Cardiac fibroblast (primary cell): ENCODE measurements at places on chromosomes 5 and 9.
A peak's percentile ranks its signal among the peaks of the same experiment; 100 is the strongest.

DNA sequence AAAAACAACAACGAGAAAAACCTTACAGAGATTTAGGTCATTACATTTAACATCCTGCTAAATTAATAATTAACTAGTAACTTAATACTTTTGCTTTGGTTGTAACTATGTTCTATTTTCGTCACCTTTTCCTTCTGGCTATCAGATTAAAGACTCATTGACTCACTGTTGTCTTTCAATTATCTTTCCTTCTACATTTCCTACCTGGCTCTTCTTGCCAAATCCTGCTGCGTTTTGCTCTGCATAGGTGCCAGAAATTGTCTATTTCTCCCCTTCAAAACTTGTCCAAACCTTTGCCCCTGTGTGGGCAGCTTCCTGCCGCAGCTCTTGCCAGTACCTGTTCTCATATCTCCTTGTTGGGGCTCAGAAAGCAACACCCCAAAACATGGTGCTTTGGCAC lies 235.5 kb upstream of the ZNF608 start:
- no peak for DNase-seq

GRCh38 chr5:138471052-138471361 lies 5.7 kb downstream of the EGR1 start:
- DNase-seq = no peak

DNA sequence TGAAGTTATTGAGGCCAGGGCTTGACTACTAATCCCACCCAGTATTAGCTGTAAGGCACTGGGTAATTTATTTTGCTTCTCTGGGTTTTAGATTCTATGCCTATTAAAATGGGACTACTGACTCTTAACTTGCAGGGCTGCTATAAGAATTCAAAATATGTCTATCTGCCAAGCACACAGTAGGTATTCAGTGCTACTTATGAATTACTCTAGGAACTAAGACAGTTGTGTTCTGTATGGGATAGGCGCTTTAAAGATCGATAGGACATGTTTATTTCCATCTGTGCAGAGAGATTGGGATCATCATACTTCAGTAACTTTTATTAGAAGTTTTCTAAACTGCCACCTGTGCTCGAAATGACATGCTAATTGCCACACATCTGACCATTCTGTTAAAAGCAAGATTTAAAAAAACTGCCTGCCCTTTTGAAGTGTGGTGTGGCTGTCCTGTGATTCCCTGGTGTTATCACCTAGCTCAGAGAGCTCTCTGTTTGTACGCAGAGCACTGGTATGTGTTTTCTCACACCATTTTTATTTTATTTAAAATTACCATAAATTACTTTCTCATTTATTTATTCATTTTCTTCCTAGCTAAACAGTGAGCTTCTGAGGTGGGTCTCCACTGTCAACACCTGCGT lies 58.7 kb downstream of the FYB1 start:
- no peak for DNase-seq

GRCh38 chr9:33155393-33155792 lies 11.7 kb downstream of the B4GALT1 start:
- no peak for DNase-seq

DNA sequence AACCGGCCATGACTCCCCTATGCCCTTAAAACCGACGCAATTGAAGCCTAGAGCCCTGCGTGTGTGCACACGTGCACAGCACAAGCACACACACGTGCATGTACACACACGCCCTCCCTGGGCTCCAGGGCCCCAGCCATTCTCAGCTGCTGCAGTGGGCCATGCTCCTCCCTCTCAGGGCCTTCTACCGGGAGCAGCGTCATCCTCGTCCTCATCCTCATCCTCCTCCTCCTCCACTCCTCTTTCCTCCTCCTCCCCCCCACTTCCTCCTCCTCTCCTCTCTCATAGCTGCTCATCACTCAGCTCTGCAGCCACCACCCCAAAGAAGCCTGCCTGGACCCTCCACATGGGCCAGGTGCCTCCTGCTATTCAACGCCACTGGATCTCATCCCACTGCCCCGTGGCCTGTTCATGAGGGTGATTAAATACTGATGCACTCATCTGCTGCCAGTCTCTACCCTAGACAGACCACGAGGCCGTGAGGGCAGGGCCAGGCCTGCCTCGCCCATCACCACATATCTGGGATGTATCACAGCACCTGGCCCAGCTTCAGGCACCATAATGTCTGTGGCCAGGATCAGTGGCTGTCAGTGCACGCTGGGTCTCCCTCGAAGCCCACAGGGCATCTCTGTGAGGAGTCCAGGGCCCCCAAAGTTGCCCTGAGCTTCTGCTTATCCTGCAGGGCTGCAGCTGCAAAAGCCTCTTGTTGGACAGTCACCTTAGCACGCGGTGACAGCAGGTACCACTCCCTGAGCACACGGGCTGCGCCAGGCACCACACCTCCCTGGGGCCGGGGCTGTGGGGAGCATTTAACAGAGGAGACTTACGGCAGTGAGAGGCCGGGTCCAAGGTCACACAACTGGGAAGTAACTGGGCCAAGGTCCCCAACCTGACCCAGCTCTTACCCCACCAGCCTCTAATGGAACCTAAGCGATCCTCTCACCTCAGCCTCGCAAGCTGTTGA lies 9.8 kb downstream of the FAM78A start:
- no peak for DNase-seq

DNA sequence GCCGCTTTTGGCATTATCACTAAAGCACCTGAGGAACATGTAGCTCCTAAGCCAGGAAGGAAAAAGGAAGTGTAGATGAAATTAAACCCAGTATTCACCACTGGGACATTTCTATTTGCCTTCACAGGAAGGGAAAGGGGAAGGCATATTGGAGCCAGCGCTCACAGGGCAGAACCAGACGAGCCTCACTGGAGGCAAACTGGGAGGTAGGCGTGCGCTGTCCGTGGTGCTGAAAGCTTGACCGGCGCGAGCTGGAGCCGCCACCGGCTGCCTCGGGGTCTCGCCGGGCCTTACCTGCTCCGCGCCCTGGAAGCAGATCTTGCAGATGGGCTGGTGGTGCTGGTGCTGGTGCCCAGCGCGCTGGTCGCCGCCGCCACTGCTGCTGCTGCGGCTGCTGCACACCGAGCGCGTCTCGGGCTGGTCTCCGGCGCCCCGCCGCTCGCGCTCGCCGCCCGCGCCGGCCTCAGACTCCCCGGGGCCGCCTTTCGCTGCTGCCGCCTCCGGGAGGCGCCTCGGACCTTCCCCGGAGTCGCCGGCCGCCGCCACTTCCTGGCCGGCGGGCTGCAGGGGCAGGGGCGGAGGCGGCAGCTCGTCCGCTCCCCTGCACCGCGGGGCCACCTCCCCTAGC lies 732 bp downstream of the MARCHF11 start:
- peak; percentile 51 for DNase-seq

DNA sequence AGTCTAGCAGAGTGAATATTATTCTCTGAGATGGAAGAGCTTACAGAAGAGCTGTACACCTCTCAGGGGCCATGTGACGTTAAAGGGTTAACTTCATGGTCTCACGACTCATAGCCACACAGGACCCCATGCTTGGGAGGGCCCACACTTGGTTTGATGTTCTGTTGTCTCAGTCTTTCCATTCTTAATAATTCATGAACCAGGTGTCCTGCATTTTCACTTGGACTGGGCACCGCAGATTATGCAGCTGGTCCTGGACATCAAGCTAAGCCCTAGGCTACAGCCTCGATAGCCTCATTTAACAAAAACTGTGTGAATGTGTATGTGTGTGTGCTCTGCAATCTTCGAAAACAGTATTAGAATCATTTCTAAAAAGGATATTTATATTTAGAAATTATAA lies 323.5 kb downstream of the PLK2 start:
- no peak for DNase-seq

DNA sequence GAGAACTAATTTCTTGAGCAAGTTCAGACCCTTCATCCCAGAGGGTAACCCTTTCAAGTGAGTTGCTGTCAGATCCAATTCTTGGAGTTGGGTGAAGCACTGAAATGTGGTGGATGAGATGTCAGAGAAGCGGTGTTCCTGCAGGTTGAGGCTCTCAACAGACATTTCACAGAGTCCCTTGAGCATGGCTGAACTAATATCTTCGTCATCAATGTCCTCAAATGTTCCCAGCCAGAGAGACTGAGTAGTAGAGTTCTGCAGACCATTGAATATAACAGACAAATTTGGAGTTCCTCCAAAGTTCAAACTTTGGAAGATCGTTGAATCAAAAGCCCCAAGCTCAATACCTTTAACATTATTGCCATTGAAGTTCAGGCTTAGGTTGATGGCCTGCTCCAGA lies 12.7 kb downstream of the CD180 start:
- no peak for DNase-seq

DNA sequence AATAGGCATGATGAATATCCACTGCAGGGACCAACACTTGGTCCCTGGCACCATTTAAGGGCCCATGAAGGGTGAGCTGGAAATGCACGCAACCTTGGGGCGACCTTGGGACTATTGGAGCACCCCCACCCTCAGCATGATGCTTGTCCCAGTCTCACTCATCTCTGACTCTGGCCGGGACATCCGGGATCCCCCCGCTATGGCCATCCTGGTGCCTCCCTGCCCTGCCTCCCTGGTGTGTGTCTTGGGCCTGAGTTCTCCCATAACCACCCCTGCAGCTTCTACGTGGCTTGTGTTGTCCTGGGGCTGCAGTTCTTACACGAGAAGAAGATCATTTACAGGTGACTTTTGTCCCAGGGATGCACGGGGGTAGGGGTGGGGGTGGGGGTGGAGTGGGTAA lies 5.9 kb downstream of the ZDHHC12 start:
- no peak for DNase-seq

- no peak for DNase-seq
These were observed 90.4 kb upstream of the MVB12B start for GRCh38 chr9:126236273-126236672.

DNA sequence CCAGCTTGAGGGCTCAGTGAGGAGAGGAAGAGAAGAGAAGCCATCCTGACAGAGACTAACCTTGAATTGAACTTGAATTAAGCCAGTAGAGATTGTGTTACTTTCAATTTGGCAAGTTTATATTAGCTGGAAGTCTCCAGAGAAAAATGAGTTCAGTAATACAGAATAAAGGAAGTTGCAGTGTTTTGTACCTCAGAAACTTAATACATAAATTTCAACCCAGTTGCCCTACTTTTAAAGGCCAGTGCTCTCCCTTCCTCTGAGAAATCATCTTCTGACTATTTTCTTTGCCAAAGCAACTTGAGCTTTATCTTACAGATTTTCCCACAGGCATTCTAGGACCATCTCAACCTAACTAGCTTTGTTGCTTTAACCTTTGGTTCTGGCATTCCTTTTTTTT lies 231.0 kb upstream of the GAS1 start:
- DNase-seq = no peak

DNA sequence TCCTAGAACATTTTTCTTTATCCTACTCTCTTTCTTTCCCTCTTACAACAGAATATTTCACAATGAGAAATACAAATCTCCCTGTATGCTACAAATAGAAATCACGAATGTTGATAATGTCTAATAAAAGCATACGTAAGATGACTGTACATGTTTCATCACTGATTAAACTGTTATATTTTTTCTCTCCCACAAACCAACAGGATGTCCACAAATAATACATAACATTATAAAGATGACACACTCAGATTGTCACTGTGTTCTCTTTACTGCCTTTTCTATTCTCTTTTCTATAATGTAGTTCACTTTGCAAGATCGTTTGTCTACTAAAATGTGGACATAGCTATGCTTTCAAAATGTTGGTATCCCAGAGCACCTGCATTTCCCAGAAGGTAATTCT lies 90.7 kb upstream of the PARP8 start:
- DNase-seq = no peak

DNA sequence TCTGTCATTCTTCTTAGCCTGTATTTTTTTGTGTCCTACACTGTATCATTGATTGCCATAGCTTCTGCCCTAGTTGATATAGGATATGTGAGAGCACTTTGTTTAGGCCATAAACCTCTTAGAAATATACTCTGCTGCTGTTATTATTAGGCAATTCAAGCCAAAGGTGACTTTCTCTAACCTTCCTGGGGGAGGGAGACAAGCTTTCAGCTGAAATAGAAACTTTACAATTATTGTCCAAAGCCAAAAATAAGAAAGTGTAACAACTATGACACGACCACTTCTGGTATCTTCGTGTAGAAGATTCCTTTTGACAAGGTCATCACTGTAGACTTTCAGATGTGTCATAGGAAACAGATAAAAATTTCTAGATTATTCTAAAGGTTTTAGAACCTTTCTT lies 12.2 kb upstream of the CSNK1A1 start:
- DNase-seq = peak; percentile 46

DNA sequence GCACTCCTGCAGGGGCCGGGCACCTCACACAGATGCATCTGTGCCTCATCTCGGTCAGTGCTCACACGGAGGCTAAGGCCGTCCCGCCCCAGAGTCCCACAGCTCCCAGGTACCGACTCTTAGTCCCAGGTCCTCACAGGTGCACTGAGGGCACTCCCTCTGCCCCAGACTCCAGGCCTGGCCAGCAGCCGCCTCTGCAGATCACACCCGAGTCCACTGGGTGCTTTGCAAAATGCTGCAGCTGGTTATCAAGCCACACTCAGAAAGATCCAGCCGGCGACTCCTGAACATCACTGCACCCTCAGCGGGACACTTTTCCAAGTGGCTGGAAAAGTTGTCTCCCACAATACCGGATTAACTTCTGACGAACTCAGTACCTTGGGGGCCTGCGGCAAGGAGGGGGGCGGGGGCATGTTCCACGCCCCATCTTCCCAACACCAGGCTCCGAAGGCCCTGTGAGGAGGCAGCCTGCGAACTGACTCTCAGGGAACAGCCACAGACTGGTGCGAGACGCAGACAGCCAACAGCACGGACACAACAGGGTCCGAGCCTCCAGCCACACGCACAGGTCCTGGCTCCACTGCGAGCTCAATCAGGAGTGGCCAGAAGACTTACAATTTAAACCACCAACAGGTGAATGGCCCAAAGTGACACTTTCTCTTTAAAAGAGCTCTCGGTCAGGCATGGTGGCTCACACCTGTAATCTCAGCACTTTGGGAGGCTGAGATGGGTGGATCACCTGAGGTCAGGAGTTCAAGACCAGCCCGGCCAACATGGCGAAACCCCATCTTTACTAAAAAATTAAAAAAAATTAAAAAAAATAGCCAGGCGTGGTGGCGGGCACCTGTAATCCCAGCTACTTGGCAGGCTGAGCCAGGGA lies 4.0 kb downstream of the BRD3 start:
- DNase-seq = no peak

DNA sequence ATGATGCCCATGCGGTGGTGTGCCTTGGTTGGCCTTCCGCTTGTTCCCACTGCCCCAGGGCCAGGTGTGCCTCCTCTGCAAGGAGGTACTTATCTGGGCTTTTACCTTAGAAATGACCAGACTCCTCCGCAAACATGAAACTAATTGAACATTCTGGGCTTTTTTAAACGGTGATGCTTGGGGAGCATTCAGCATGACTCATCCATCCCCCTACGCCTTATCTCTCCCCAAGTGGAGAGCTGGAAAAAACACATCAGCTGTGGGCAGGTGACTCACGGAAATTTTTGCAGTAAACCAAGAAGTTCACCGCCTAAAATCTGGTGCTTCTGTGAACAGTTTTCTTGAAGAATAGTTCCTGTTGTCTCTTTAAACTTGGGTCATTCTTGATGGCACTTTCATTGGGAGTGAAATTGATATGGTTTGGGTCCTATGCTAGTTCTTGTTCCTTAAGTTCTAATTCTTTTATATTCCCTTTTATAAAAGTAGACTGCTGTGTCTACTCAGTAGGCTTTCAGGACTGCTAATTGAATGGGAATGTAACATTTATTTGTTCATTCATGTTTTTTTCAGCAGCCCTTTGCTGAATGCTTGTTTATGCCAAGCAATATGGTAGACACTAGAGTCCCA lies 39.6 kb downstream of the SFXN1 start:
- peak; percentile 89 for DNase-seq

GRCh38 chr9:89071591-89071990 lies 80.3 kb downstream of the S1PR3 start:
- DNase-seq = no peak

GRCh38 chr9:129939431-129939830 lies 103.6 kb downstream of the FNBP1 start:
- DNase-seq = no peak

- peak; percentile 41 for DNase-seq
These were observed 68.9 kb downstream of the BOD1 start for GRCh38 chr5:173547579-173547978.
